LoVo (cell line): ENCODE measurements at places on chromosomes 1 and 21.

GRCh38 chr1:111281411-111281810 lies 9.2 kb upstream of the CHIA start:
- DNase-seq = no peak

- DNase-seq = no peak
Measured at GRCh38 chr1:39995973-39996393, 41.0 kb downstream of the MFSD2A start.

DNA sequence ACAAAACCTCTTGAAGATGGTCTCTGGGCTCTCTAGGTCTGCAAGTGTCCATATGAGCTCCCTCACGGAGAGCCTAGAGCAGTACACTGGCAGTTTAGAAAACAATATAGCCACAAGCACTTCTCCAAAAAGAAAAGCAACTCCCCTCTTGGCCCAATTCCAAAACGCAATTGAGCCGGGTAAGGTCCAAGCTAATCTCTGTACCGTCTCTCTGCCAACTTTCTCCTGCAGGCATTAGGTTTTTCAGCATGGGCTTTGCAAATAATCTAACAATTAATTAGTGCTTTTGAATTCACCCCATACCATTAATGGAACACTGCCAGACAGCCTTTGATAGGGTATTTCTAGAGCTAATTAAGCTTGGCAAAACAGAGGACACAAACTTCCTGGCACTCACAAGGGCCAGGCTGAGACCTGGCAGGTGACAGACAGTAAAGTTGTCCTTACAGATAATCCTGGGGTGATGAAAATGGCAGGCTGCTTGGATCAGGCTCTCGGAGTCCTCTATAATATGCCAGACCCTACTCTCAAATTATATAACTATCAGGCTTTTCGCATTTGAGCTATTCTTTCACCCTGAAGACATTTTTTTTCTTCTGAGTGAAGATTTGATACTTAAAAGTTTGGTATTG lies 39.8 kb downstream of the TGFBR3 start:
- DNase-seq = peak; percentile 37

DNA sequence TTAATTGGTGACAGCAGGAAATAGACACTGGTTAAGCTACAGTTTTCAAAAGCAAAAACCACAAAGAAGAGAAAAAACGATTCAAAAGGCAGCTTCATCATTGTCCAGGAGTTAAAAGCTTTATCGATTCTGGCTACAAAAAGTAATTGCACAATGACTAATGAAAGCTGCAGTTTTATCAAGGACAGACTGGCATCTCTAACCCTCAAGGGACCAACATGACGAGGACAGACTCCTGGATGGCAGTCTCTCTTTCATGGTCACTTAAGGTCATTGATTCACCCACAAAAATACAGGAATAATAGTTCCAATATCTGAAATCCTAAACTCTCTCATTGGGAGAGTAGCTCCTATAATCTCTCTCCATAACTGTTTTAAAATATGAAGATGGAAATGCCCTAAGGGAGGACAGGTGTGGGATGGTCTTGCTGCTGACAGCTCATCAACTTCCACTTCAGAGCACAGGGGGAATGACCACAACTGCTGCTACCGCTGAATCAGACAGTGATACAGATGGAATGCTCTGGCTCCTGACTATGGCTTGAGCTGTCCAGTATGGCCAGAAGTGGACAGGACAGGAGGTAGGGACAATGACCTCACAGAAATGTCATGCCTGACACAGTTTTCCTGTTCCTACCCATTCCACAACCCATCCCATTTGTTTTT lies 17.4 kb upstream of the CPLANE2 start:
- no peak for DNase-seq

- no peak for DNase-seq
Measured at GRCh38 chr21:33985117-33986050, 69.8 kb upstream of the ATP5PO start.

DNA sequence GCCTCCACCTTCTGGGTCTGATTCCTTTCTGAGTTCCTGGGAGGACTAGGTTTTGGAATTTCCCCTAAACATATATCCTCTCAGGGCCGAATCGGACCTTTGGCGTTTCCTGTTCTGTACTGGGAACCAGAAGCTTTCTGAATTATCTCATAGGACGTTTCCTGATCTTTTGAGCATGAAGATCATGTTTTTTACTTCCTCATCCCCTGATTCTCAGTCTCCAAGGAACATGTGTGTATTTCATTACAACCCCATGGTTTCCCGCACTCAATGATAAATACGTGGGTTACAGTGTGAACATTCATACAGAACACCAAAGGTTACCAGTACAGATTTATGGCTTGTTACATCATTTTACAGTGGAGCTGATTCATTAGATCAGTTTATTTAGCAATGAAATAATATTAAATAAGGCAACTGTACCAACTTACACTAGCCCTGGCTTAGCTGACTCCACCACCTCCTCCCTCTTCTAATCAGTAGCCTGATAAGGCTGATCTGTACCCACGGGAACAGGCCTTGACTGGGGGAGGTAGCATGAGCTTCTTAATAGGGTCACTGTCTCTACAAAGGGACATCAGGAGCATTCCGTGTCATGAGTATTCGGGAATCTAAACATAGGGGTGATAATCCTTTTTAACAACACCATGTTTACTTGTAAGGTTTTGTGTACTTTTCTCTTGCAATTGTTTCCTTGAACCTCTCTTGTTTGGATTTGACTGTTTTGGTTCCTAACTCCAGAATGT lies 57.8 kb upstream of the ERRFI1 start:
- DNase-seq = no peak

- no peak for DNase-seq
Measured at GRCh38 chr1:67352211-67352610, 44.5 kb downstream of the IL12RB2 start.

DNA sequence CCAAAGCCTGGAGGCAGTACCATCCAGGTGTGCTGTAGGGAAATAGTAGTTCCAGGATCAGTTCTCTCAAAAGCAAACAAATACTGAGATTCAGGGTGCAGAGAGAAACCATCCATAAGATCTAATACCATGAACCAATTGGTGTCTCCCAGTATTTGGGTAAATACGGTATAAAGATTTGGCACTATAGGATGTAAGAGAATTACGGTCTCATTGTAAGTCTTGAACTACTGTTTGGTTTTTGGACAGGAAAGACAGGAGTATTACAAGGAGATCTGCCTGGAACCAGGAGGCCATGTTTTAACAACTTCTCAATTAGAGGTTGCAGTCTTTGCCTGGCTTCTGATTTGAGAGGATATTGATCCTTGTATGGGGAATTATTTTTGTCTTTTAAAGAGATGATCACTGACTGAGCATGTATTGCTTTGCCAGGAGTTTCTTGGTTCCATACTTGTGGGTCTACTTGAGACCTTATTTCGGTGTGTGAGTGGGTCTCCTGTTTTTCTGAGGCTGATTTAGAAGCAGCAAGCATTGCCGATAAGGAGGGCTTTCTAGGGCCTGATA lies 10.2 kb downstream of the AADACL4 start:
- DNase-seq = no peak

GRCh38 chr1:197774466-197775281 lies 606 bp downstream of the DENND1B start:
- peak; percentile 26 for DNase-seq

GRCh38 chr1:180967558-180967957 lies 54.9 kb downstream of the KIAA1614 start:
- DNase-seq = no peak

- DNase-seq = no peak
Measured at GRCh38 chr1:15937706-15938168, 38.2 kb downstream of the ZBTB17 start.

DNA sequence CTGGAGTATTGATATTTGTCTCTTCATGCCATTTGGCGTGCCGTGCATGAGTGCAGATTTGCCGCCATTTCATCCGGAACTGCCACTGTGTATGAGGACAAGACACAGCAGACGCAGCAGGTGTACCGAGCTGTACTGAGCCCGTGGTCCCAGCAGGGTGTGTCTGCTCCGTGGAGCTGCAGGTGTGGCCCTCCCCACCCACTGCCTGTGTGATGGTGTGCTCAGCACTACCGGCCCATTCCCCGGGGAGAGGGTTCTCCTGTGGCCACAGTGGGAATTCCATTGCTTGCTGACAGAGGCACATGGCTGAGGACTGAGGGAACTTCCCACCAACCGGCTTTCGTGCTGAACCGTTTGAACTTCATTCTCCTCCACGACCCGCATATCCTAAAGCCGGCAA lies 34.3 kb upstream of the COL6A1 start:
- DNase-seq = no peak

GRCh38 chr1:61149010-61149860 lies 66.9 kb downstream of the NFIA start:
- DNase-seq = no peak

GRCh38 chr21:43269440-43269839 lies 100.6 kb downstream of the CRYAA start:
- DNase-seq = no peak

GRCh38 chr1:37448691-37449417 lies 25.5 kb upstream of the ZC3H12A start:
- DNase-seq = no peak

DNA sequence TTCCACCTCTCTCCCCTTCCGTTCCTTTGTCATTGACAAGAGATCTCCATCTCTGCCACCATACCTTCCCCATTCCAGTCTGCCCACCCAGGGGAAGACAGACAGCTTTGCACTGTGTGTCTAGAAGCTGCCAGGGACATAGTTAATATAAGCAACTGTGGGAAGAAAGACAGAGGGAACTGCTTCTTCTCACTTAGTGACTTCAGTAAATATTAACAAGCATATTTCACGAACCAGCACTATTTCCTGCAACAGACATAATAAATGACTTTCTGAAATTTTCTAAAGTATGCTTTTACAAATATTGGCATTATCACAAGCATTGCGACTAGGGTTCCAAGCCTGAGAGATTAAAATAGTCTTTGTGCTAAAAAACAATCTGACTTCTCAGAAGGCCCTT lies 43.2 kb upstream of the SLC6A9 start:
- no peak for DNase-seq

- no peak for DNase-seq
Measured at GRCh38 chr1:219387211-219387610, 213.5 kb downstream of the LYPLAL1 start.

- no peak for DNase-seq
Measured at GRCh38 chr1:125065092-125065820, 3880.5 kb downstream of the SRGAP2C start.

DNA sequence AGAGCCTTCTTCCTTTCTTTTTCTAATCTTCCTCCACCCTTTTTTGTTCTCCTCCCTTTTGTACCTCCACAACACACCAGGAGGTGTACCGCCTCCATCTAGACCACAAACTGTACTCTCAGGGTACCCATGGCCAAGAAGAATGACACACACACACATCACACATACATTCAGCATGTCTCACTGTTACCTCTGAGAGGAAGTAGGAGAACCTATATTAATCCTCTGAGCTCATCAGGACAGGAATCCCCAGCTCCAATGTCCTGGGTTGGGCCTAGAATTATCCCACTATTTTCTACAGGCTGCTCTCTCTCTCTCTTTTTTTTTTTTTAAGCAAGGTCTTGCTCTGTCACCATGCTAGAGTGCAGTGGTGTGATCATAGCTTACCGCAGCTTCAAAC lies 36.7 kb downstream of the ATP2B4 start:
- DNase-seq = peak; percentile 54

DNA sequence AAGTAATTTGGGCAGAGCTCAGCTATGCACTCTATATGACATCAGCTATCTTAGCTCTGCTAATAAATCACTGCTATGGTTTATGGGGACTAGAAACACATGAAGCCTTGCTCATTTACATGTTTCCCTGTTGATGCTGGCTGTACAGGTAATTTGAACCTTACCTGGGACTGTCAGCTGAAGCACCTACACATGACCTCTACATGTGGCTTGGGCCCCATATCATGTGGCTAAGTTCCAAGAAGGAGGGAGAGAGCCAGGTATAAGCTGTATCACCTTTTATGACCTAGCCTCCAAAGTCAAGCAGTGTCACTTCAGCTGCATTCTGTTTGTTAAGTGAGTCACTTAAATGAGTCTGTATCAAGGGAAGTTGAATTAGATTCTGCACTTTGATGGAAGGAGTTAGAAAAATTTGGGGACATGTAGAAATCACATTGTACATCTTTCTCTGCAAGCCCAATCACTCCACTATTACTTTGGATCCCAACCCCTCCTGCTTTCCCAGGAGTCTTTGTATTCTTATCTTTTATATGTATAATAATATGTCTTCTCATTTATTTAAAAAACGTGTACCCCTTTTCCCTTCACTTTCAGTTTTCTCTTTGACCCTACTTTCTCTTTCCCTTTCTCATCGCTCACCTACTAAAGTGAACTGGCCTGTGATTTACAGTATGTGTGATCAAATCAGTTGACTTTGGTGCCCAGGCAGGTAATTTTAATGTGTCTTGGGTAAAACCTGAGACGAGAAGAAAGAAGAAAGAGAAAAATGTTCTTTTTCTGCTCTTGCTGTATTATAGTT lies 53.4 kb upstream of the PRKACB start:
- DNase-seq = peak; percentile 45

DNA sequence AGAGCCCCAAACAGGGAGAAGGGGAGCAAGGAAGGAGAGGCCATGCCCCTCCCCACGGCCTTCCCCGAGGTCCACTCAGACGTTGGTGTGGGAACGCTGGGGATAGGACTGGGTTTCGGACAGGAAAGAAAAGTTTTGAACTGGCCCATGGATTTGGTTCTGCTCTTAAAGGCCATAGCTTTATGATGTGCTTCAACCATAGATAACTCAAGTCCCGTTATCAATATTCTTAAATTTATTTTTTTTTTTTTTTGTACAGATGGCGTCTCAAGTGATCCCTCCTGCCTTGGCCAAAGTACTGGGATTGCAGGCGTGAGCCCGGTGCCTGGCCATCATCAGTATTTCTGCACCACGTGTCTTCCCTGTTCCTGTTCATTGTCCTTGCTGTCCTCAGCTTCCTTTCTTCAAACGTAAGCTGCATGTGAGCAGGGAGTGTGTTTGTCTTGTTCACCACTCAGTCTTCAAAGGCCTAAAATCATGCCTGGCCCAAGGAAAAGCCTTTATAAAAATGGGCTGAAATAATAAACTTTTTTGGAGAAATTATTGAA lies 820 bp upstream of the KRTAP10-1 start:
- no peak for DNase-seq

DNA sequence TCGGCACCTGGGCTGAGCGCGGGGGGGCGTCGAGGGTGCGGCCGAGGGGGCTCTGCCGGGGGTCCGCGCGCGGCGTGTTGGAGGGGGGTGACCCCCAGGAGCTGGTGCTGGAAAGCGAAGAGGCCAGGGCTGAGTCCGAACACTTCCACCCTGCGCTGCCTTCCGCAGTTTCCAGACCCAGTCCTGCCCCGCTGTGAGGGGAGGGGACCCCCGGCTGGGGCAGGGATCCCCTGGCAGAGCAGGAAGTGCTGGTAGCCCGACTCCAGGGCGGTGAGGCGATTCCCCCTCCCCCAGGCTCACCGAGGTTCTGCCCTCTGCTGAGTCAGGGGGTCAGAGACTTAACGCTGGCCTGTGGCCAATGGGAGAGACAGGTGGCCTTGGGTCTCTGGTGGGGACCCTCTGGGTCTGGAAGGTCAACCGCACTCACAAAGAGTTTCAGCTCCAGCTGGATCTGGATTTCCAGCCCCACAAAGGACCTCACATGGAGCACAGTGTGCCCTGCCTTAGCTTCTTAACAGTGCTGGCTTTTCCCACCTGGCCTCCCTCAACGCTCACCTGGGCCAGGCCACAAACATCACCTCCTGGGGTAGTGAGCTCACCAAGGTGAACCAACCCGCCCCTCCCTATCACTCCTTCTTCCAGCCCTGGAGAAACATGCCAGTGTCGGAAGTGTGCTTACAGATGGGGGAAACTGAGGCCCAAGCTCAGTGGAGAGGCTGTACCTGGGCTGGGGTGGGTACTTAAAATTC lies 39.8 kb upstream of the SYNC start:
- DNase-seq = peak; percentile 57
